ENCODE measurements at places on chromosomes 4 and X. TPM values are rescaled to one million over a fixed set of nuclear protein-coding genes. Genes with fewer than 3 reads are reported as not detected.
A peak's percentile ranks its signal among the peaks of the same experiment; 100 is the strongest.

Gene CFAP99
- total RNA-seq: not detected

GRCh38 chrX:9745417-9746115 lies 20.1 kb downstream of the GPR143 start:
- DNase-seq: no peak

Gene FAM47E
- 10.1 TPM for total RNA-seq

Gene MAEA
- total RNA-seq: 88.0 TPM

Gene ARX
- total RNA-seq: 1.0 TPM

DNA sequence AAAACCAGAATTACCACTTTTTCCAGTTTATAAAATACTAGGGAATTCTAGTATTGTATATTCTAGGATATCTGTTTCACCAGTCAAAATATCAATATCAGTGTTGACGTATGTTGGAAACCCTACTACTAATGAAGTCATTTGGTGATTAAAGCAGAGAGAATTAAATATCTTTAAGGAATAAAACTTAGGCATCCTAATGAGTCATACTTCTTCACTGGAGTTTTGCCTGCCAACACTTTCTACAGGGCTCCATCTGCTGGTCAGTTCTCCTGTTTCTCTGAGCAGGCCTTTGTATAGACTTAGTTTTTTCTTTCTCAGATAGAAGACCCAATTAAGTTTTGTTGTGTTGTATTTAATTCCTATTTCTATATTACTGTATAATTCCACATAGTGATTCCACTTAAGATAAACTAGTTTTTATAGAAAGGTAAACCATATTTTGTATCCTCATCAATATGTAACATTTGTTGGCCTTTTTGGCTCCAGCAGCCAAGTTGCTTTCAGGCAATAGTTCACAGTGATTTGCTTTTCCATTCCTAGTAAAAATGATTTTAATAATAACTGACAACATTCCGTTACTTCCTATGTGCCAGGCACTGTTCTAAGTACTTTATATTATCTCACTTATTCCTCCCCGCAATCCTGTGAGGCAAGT lies 3.5 kb downstream of the AP1AR start:
- peak; percentile 71 for DNase-seq

Gene UCP1
- not detected for total RNA-seq

- DNase-seq: no peak
These were observed 38.1 kb downstream of the CBLL2 start for GRCh38 chrX:22310779-22311178.

All from body of pancreas (tissue), 4 donors.